ENCODE measurements at places on chromosomes 12 and 14.
A peak's percentile ranks its signal among the peaks of the same experiment; 100 is the strongest.

DNA sequence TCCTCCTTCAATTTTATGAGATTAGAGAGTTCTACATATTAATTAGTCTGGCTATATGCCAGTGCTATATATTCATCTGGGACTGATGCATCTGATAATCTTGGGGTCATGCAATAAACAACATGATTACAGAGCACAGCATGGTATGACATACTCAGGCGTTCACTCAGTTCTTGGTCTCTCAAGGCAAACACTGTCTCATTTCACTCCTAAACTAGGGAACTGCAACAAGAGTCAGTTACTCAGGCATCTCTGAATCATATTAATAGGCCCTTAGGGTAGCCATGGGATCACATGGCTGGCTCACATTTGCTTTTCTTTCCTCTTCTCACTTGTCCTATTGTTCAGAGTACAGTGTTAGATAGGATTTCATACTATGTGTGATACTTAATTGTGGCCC, 91.8 kb upstream of the TMEM260 start:
- DNase-seq = no peak

DNA sequence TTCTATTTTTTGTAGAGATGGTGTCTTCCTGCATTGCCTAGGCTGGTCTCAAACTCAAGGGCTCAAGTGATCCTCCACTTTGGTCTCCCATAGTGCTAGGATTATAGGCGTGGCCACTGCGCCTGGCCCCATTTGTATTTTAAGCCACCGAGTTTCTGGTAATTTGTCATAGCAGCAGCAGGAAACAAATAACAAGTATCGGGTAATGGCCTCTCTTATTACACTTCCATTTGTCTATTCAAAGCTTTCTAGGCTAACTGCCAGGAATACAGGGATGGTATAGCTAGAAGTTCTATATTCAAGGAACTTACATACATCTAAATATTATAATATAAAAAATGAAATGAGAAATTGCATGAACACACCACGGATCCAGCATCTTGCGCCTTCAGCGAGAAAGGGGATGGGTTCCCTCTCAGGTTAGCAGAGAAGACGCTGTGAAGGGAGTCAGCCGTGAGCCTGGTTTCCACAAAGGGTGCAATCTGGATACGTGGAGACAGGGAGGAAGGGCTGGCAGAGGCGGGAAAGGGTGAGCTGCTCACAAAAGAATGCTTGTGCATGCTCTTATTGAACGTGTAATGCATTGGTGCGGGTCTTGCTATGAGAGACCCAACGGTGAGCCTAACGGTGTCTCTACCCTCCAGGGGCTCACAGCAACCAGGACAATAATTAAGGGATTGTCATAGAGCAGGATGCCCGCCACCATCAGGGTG, 9.5 kb downstream of the BDKRB1 start:
- DNase-seq = peak; percentile 63

- no peak for DNase-seq
Measured at GRCh38 chr14:32588448-32589320, 259.6 kb downstream of the AKAP6 start.

DNA sequence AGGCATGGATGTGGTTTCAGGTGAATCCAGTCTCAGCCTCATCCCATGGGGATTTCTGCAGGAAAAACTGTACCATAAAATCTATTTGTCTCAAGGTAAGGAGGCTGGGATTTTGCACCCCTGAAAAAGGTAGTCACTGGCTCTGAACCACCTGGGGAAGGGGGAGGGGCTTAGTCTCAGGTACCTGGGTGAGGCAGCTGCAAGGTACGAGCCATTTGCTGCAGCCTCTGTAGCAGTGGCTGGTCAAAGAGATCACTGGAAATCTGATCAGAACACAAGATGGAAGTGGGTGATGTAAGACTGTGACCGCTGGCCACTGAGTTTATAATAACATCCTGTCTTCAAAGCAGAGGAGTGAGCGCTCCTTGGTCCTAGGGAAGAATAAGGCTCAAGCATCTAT, 209.9 kb upstream of the NOS1 start:
- DNase-seq = no peak

DNA sequence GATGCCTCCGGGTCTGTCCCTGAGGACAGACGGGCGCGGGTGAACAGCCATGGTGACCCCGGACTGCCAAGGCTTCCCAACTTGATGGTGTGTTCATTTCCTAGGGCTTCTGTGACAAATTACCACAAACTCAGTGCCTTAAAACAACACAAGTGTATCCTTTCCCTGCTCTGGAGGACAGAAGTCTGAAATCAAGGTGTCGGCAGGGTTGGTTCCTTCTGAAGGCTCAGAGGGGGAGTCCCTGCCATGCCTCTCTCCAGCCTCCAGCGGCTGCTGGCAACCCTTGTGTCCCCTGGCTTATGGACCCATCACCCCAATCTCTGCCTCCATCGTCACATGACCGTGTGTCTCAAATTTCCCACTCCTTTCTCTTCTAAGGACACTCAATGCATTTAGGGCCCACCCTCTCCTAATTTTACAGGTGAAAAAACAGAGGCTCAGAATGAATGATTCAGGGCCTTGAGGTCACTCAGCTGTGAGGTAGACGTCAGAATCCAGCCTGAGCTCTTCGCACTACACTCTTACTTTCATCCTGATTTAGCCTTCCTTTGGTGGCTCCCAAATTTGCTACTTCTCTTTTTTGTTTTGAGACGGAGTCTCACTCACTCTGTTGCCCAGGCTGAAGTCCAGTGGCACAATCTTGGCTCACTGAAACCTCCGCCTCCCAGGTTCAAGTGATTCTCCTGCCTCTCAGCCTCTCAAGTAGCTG, 45.4 kb downstream of the VCPKMT start:
- DNase-seq = no peak

GRCh38 chr12:24850496-24850895, 98.4 kb downstream of the BCAT1 start:
- no peak for DNase-seq

DNA sequence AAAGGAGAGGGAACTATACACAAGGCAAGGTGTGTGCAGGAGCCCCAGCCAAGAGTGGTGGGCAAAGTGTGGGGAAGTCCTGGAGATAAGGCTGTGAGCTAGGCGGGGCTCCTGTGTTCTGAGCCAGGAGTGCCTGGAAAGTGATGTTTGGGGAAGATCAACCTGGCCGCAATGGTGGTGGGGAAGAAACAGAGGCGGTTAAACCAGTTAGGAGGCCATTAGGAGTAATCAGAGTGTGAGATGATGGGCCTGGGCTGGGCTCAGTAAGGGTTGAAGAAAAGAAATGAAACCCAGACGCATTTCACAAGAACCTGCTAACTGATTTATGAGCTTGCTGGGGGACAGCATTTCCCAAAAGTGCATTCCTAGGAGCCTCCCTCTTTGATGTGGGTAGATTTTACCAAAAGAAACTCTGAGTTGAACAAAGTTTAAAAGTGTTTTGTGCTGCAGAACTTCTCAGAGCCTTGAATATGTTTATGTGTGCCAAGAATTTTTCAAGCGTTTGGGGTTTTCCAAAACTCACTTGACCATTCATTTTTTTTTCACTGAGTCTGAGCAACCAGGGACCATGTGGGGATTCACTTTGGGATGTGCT, 34.2 kb upstream of the LRP1-AS start:
- DNase-seq = no peak

GRCh38 chr12:101243074-101243473, 33.0 kb upstream of the SLC5A8 start:
- DNase-seq = no peak

DNA sequence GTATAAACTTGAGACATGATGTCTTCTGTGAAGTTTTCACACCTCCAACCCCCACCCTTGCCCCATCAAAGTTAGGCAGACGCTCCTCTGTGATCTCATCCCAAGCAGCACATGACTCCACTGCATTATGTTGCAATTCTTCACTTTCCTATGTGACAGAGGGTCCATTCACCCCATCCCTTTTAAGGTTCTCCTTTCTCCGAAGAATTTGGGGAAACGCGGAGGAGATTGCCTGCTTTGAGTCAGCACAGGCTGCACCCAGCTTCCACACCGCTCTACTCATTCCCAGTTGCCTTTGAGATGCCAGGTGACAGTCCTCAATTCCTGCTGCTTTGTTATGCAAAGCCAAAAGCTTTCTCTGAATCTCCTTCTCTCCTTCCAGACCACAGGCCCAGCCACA, 61.8 kb downstream of the PHLDA1 start:
- no peak for DNase-seq

Measured in NCI-H1105 (cell line).